Activated naive CD8-positive, alpha-beta T cell treated with anti-CD3 and anti-CD28 coated beads, Interleukin-2, amount 10 ng/mL, durations not matched to agents 7 days and 5 days (primary cell): ENCODE measurements at places on chromosomes 4 and X. TPM values are rescaled to one million over a fixed set of nuclear protein-coding genes. Genes with fewer than 3 reads are reported as not detected.

Gene LAS1L
- total RNA-seq, result 42.7 TPM

DNA sequence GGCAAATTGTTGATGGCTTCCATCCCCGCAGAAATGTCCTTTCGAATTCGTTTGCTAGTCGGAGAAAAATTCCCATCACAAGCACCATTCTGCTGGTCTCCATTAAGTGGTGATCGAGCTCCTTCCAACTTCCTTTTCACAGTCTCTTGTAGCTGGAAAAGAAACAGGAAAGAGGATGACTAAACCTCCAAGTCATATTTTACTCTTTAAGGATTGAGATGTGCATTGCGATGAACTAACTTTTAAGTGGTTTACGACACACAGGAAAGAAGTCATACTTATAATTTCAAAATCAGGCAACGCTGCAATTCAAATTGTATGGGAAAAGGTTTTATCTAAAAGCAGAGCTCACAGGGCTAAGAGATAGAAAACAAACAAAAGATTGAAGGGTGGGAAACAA, 225.2 kb downstream of the MGST2 start:
- no peak for DNase-seq

DNA sequence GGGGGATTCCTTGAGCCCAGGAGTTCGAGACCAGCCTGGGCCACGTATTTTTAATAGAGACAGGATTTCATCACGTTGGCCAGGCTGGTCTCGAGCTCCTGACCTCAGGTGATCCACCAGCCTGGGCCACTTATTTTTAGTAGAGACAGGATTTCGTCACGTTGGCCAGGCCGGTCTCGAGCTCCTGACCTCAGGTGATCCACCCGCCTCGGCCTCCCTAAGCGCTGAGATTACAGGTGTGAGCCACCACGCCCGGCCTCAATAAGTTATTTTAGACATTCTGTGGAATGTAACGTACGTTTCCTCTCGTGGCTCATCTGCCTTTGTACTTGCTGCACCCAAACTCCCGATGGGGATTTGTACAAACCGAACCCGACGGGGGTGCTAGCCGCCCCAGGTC, 8.8 kb downstream of the ASMT start:
- DNase-seq, result no peak

DNA sequence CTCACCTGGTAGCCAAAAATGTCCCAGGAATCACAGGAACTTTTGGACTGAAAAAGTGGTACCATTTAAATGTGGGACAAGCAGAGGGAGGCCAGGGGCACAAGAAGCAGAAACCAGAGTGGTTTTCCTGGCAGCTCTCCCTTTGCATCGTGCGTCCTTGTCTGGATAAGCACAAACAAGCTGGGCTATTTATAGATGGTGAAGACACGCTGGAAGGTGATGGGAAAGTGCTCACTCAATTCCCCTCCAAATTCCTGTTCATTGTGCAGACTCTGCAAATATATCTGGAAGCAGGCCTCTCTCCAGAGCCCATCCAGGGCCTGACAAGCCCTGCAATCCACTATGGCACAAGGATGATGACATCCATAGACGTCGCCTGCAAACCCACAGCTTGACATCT, 63.6 kb upstream of the MAP3K15 start:
- DNase-seq, result no peak

- DNase-seq, result no peak
Measured at GRCh38 chr4:164989471-164989870, 12.0 kb upstream of the TRIM61 start.
